Kidney (tissue), 22 donors: ENCODE measurements at places on chromosomes 6 and 20. TPM values are rescaled to one million over a fixed set of nuclear protein-coding genes. Genes with fewer than 3 reads are reported as not detected.

DNA sequence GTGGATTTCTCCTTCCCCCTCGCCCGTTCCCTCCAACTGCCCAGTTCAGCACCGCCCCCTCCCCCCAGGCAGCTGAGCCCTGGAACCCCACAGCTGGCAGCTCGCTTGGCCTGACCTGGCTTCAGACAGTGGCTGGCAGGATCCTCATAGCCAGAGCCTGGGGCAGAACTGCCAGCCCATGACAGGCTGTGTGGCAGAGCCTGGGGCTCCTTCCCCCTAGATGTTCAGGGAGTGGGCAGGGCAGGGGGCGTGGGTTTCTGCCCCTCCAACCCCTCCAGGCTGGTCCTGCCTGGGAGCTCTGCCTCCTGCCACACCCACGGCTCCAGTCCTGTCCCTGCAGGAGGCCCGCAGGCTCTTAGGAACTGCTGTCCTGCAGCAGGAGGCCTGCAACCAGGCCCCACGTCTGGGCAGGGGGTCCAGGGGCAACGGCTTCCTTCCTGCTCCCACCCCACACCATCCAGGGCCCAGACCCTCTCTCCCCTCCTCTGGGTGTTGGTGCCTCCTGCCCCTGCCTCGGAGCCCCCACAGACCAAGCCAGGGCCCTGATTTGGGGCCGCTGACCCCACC lies 9.6 kb upstream of the KCNQ2 start:
- DNase-seq, result no peak

DNA sequence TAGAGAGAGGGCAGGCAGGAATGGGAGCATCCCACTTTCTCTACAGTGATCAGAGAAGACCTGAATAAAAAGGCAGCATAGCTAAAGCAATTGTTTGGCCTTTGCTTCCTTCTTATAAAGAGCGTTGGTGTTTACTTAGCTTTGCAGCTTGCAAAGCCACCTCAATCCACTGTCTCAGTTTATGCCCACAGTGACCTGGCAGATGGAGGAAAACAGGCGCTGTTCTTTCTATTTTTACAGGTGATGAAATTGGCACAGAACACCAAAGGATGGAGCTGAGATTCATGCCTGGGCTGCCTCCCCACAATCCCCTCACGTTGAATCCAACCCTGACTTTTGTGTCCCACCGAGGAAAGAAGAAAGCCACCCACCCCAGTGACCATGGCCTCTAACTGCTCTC lies 130.5 kb downstream of the TTLL2 start:
- DNase-seq, result no peak

The HUS1B gene
- not detected for polyA plus RNA-seq

GRCh38 chr6:87671555-87672029 lies 30.4 kb downstream of the AKIRIN2 start:
- no peak for DNase-seq

The MUC22 gene
- polyA plus RNA-seq, result not detected

DNA sequence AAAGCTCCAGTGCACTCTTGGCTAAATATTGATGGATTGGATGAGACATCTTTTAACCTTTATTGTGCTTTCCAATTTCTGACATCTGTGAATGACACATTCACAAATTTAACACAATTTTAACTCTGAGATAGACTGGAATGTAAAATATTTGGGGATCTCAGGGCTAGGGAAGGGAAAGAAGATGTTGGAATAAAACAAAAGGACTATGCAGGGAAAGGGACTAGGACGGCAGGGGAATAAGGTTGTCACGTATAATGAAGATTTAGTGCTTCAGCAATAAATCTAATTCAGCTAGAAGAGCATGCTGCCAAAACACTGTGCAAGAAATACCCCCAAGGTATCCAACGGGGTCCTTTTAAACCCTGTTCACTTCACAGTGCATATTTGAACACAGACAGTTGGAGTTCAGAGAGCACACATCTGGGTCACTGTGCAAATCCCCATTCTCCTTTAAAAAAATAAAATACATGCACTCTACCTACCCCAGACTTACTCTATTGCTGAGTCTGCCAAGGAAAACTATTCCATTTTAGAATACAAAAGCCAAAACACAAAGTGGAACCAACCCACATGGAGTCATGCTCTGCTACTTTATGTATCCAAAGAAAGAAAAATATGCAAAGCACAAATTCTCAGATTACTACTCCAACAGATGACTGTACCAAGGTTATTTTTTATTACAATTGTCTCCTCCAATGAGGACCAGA lies 151.0 kb upstream of the RSPO3 start:
- DNase-seq, result no peak

The NKX2-4 gene
- polyA plus RNA-seq, result not detected
